ENCODE measurements at places on chromosomes 4 and X.
A peak's percentile ranks its signal among the peaks of the same experiment; 100 is the strongest.

- no peak for DNase-seq
These were observed 6.6 kb downstream of the CLNK start for GRCh38 chr4:10677796-10678497.

- no peak for DNase-seq
These were observed 727.7 kb downstream of the DMD start for GRCh38 chrX:32483534-32484136.

DNA sequence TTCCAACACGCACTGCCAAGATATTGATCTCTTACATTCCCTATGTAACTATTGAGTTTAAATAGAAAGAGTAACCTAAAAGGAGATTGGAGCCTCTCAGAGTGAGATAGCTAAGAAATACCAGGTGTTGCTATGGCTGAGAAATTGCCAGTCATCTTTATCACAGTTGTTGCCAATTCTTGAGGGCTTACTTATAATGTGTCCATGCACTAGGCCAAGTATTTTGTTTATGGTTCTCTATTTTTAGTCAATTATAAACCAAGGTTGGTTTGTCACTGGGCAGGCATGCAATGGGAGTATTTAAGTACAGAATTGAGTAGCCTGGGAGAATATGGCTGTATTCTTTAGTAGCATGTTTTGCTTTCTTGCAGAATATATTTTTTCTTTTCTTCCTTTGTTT, 201.6 kb downstream of the TEX13A start:
- DNase-seq = no peak

GRCh38 chr4:28548136-28548535, 1687.5 kb downstream of the STIM2 start:
- no peak for DNase-seq

DNA sequence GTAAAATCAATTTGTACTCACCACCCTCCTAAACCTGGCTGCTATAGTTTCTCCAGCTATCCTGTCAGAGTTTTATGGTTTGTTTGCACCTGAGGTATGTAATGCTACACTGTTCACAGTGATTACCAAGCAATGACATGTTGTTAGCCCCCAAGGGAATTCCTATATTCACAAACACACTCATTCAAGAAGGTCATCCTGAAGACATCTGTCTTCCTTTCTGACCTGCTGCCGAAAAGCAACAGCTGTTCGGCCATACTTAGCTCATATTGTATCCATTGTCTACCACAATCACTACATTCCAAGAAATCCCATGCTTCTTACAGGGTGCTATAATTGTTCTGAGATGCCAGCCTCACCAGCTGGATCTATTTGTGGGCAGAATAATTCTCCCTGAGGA, 160.1 kb upstream of the GYPA start:
- peak; percentile 57 for DNase-seq

DNA sequence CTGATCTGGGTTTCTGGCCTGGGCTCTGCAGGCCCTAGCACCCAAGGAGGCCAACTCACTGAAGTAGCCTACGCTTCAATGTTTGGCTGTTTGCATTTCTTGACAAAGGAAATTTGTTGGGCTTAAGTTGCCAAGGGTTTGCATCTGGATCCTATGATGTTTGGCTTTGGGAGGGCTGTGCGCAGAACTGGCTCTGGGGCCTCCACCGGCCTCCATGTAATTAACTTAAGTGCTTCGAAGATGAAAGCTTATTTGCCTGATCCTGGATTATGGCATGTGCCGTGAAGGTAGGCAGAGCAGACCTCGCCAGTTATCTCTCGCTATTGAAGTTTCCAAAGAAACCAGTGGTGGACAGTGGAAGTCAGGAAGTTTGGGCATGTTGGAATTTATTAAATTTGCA, 124.3 kb upstream of the STX18 start:
- no peak for DNase-seq

GRCh38 chrX:112218388-112218787, 135.8 kb upstream of the TRPC5 start:
- no peak for DNase-seq

DNA sequence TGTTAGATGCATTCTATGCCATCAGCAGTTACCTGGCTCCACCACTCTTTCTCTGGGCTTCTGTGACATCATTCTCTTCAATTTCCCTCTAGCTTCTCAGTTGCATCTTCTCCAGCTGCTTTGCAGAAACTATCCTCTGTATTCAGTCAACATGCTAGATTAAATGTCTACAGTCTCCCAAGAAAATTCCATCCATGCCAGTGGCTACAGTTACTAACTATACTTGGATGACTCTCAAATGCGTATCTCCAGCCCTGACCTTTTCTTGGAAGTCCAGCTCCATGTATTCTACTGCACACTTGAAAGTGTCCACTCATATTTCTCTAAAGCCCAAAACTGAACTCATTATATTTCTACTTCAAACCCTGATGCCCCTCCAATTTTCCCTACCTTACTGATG, 232.3 kb upstream of the TENM3 start:
- DNase-seq = no peak

- DNase-seq = peak; percentile 96
These were observed 499.8 kb downstream of the MID1IP1 start for GRCh38 chrX:39301036-39301435.

DNA sequence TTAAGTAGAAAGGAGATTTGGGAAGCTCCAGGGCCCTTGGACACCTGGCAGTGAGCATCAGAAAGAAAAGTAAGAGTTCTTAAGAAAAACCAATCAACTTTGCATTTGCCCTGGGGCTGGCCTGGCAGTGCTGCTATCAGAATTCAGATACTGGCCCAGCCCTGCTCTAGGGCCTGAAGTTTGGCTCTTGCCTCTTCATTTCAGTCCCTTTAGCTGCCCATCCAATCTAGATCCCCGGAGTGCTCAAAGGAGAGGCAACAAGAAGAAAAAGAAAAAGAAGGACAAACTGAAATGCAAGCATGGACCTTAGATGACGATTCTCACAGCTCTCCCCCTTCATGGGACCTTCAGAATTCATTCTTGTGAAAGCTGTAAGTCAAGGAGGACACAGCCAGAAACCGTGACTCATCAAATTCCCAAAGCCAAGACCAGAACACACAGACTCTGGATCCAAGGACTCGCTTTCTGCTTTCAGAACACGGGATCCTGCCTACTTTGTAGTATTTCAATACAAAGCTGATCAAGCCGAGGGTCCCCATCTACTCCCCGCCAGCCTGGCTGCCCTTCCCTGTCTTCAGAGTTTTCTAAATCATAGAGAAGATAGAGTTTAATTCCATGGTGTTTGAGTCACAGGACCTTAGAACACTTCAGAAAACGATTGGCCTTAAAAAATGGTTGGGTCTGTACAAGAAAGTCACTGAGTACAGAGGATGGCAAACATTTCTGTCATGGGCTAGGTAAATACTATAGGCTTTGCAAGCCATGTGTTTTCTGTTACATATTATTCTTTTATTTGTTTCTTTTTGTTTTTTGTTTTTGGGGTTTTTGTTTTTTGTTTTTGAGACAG, 103.7 kb downstream of the RBM47 start:
- no peak for DNase-seq

- DNase-seq = no peak
These were observed 8.5 kb downstream of the NUDT11 start for GRCh38 chrX:51487960-51488267.

DNA sequence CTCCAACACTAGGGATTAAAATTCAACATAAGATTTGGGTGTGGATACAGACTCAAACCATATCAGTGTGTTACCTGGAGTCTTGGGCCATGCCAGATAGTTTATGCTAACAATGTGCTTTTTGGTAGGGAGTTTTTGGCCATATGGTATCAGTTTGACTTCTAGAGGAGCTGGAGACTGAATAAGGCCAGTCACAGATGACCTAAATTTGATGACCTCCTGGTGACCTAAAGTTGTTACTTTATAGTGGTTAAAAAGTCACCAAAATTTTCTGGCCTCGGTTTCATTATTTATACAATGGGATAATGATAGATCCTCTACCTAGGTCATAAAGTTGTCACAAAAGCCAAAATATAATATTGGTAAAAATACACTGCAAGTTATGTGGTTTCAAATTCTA, 877.1 kb downstream of the RAPGEF2 start:
- DNase-seq = no peak

GRCh38 chr4:135368831-135369230, 1167.2 kb upstream of the PABPC4L start:
- no peak for DNase-seq

GRCh38 chr4:181147416-181147951, 1095.7 kb upstream of the TENM3 start:
- peak; percentile 15 for DNase-seq

- DNase-seq = no peak
These were observed 118.4 kb downstream of the COL25A1 start for GRCh38 chr4:109183931-109184490.

DNA sequence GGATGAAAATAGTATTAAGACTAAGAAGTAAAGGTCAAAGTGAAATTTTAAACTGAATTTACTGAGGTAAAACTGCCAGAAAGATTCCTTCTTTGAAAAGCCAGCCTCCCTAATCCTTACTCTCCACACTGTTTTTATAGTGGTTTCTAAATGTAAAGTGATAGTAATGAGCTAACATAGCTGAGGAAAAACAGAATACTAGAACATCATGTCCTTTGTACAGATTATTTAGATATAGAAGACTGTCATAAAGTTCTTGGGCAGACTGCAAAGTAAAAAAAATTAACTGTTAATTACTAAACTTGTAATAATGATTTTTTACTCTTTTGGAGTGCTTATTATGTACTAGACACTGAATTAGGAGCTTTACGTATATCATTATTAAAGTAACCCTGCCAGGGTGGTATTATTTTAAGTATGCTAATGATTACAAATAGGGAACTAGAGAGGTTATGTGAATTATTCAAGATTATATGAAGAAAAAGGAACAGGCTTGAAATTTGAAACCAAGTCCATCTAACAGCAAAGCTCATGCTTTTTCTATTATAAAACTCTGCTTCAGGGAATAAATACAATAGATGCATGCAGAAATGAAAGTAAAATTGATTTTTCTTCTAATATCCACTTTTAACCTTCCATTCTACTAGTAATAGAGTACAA, 150.5 kb downstream of the TBCK start:
- DNase-seq = no peak

DNA sequence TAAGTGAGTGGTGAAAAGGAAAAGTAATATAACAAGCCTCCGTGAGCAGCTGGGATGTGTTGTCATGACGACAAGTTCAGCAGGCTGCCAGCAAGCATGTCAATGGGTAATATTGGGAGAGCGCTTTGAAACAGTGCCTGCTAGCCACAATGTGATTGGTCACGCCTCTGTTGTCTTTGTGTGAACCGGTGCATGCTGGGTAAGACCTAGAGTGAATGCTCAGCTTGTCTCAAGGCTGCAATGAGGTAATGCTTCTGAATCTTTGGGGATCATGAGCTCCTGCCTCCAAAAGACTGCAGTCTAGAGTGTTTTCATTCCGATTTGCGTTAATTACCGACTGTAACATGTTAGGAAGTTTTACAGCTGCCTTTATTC, 54.9 kb downstream of the STOX2 start:
- peak; percentile 58 for DNase-seq

- DNase-seq = no peak
These were observed 313.0 kb downstream of the AFF2 start for GRCh38 chrX:148813422-148813821.

DNA sequence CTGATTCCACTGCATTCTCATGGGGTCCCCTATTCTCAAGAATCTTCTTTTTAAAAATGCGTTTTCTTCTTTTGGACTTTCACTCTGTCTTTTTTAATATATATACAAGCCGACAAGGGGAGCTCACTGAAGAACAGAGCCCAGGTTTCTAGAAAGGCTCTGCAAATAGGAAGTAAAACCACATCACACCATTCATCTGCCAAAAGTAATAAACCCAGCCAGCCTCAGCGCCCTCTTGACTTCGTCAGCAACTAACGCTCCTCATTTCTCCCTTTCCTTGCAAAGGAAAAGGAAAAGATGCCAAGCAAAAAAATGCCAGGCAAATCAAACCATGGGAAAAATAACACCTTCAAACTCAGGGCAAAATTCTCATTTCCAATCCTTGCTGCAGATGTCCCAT, 136.4 kb downstream of the HHIP start:
- no peak for DNase-seq

DNA sequence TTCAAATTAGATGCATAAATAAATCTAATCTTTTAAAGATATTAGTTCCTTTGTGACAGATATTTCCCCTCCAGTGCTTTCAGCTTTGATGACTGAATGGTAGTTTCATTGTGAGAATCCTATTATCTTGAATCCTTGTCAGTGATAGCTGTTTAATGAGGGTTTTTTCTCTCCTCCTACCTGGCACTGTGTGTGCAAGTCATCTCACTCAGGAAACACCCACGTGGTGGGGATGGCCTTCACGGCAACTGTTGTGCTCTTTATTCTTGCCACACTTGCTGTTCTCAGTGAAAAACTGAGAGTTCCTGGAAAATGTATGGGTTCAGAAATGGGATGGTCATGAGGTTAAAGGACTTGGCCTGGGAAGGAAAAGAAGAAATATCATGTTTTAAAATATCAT, 129.9 kb downstream of the SPRY1 start:
- no peak for DNase-seq

DNA sequence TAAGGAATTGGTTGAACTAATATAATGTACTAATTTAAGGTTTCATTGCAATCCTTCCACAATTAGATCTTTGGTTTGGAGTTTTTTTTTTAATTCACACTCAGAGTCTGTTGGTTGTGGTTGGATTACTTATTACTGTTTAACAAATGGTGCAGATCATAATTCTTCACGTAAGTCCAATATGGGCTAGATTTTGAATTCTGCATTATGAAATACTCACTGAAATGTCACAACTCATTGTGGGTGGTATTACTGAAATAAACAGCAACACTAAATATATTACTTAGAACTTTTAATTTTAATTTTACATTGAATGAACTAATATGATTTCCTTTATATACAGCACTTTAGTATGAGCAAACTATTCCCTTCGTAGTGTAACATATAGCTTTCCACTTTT, 94.2 kb upstream of the MYOZ2 start:
- DNase-seq = no peak

DNA sequence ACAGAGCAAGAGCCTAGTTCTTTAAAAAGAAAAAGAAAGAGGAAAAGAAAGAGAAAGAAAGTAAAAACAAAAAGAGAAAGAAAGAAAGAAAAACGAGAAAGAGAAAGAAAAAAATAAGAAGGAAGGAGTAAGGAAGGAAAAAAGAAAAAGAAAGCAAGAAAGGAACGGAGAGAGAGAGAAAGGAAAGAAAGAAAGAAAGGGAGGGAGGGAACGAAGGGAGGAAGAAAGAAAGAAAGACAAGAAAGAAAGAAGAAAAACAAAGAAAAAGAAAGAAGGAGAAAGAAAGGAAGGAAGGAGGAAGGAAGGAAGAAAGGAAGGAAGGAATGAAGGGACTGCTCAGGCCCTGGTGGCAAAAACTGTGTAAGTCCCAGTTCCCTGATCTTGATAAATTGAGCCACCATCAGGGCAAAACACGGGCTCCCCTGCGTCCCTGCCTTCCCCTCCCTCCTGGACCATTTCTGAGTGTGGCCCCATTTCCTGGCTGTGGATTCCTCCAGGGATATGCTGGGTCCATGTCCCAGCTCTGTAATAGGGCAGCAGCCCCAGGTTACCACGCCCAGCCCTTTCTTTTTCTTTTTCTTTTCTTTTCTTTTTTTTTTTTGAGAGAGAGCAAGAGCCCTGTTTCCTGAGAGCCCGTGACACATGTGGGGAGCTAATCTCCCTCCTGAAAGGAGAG, 44.8 kb downstream of the SHOX start:
- no peak for DNase-seq

DNA sequence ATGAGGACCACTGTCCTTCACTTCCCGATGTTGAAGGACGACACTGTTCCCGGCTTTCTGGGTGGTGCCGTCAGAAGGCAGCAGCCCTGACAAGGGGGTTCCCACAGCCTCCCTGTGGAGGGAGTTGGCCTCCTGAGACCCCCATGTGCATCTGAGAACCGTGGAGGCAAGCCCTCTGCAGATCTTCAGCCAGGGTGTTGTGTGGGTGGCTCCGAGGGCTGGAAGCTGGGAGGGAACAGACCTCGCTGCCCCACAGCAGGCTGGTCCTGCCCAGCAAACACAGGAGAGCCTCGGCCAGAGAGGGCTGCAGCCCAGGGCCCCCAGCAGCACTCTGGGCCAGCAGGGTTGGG, 16.2 kb downstream of the DGKQ start:
- DNase-seq = no peak
